ENCODE measurements at places on chromosomes 7 and 10.

DNA sequence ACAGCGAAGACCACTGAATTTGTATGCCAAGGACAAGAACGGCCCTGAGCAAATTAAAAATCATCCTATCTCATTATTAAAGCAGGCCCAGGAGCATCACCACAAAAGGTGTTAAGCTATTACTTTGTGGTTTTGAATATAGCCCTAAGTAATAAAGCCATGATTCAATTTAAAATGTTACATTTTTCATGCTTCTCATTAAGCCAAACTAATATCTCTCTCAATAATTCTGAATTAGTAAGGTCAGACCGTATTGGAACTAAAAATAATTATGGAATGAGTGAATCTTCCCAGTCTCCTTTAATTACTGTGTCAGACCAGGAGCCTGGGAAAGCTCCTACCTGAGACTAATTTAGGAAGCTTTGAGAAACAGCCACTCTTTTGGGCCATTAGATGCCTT is 162.4 kb downstream of the SORCS1 start:
- DNase-seq = no peak

GRCh38 chr7:121105262-121105661 is 116.8 kb downstream of the CPED1 start:
- no peak for DNase-seq

- no peak for DNase-seq
These were observed 542.9 kb upstream of the GALNT17 start for GRCh38 chr7:70589010-70589409.

DNA sequence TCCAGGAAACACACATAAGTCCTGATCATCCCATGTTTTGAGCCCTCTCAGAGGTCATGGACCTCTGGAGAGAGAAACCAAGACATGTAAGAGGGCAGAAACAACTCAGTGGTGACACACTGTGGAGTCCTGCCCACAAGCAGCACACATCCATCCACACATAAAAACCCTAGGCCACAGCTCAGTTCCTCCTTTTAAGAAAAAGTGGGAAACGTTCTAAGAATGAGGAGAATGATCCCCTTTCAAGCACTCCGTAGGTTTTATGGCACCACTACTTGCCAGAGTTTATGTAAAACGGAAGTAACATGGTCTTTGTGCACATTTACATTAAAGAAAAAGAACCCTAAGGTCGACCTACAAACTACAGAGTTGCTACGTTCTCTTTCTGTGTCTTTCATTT is 19.9 kb downstream of the ATAD1 start:
- no peak for DNase-seq

- DNase-seq = no peak
These were observed 4.9 kb upstream of the RRP12 start for GRCh38 chr10:97406064-97406463.

- no peak for DNase-seq
These were observed 1.5 kb upstream of the H2AZ2 start for GRCh38 chr7:44849259-44849884.

DNA sequence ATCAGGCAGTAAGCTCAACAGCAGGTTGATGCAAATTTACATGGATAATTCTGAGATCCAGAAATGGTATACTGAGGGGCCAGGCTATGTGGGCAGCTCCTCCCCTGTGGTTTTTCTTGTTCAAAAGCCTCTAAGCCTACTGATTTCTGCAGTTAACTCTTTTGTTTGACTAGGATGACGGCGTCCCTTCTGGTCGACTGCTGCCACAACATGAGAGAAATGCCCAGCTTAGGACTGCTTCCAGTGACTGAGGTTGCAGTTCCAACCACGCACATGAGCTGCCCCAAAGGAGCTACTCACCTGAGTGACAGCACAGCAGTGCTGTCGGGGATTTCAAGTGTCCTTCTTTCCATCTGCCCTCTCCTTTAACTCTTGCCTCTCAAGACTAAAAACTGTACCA is 973.0 kb upstream of the GHITM start:
- no peak for DNase-seq

DNA sequence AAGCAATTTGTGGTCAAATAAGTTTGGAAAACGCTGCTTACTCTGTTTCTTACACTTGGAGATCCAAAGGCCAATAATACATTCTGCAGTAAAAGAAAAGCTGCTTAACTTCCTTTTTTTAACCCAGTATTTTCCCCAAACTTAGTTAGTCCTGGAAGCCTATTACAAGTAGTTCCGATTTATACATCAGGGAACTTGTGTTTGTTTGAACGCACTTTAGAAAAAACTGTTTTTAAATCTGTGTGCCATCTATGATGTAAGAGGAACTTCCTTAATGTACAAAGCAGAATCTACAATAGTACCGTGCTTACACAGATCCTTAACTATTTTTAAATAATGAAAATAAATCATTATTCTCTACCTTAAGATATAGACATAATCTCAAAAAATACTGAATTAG is 23.0 kb downstream of the SFR1 start:
- DNase-seq = no peak

- no peak for DNase-seq
These were observed 8.1 kb upstream of the VDAC2 start for GRCh38 chr10:75202321-75203045.

GRCh38 chr10:100628061-100628460 is 92.3 kb downstream of the HIF1AN start:
- no peak for DNase-seq

DNA sequence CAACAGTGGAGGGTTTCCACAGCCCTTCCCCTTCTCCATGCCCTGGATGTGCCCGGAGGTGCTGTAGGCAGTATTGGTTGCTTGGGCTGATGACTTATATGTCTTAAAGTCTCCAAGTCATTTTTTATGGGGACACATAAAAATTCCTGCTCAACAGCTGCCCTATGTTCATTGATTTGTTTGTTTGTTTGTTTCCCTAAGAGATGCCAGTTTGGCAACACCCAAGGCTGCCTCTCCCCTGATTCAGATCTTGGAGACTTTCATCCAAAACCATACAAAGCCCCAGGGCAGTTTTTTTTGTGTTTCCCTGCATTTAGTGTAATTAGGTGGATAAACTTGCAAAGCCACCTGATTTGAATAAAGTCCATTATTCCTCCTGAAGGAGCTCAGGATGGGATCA is 115.3 kb downstream of the PLPP4 start:
- no peak for DNase-seq

DNA sequence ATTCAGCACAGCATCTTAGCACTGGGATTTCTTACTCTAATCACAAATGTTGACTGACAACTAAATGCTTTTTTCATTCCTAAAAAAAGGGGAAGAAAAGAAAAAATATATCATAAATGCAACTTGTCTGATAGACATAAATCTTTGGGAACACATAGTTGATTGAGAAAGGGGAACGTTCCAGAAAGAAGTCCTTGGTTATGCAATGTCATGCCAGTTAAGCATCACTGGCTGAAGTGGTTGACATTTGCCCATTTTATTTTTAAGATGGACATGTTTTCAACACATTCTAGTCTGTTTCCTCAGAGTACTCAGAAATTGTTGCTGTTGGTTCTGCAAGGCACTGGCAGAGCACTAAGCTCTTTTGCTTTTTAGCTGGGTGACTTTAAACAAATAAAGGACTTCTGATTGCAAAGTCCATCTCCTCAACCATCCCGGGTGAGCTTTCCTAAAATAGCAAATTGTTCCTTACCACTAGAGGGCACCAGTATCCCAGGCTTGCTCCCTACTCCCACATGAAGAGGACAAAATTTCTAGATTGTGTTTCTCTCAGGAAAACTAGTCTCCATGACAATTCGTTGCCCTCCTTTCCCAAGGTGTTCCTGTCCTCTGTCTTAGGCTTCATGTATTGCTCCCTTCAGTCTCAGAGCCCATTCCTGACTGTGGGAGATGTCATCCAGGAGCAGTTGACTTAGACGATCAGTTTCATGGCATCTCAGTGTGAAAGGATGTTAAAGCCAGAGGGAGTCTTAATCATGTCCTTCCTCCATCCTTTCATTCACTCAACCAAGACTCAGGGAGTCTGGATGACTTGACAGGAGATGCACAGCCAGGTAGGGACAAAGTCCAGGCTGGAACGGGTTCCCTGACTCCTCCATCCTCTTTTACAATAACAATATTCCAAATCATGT is 23.9 kb downstream of the OPALIN start:
- DNase-seq = no peak

DNA sequence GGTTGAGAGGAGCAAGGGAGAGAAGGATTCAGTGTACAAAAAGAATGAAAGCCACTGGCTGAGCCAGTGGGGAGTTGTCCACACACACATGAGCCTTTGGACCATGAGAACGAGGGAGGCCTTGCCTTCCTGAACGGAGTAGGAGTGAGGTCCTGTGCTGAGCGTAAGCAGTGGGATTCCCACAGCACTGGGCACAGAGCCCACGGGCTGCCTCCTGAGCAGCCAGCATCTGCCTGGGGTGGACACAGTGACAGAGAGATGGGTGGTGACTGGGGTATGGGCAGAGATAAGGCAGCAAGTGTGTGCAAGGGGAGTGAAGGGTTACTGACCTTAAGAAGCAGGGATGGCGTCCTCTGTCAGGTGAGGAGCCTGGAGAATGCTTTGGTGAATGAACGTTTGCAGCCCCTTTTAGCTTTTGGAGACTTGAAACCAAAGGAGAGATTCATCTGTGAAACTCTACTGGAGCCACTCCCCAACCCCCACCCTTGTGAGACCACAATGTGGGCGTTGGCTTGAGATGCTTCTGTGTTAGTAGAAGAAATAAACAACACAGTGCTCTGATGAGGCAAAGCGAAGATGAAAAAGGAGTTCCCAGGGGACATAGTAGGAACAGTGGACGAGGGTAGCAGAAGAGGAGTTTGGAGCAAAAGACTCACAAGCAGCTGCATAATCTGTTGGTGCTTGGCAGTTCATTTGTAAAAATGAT is 56.5 kb downstream of the FIGNL1 start:
- peak; percentile 21 for DNase-seq

DNA sequence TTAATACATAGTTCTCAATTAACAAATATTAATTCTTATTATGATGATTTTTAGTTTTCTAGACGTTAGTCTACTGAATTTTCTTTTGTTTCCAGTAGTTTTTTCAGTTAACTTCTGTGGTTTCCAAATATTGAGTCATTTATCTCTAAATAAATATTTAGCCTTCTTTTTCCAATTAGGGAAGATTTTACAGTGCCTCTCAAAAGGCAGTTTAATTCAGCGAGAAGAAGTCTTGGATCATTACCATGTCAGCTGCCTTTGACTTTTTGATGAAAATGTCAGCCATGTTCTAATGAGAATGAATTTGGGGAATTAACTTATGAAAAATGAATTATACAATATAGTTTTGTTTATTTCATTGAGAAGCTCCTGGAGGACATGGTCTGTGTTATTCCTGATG is 90.0 kb downstream of the CDK14 start:
- no peak for DNase-seq

GRCh38 chr7:137903382-137904169 is 56.8 kb upstream of the DGKI start:
- peak; percentile 73 for DNase-seq

GRCh38 chr7:135827391-135827790 is 78.8 kb upstream of the FAM180A start:
- DNase-seq = no peak

- no peak for DNase-seq
These were observed 542 bp downstream of the FBXL13 start for GRCh38 chr7:103073989-103074518.

- DNase-seq = no peak
These were observed 18.3 kb downstream of the FAM171A1 start for GRCh38 chr10:15352836-15353235.

DNA sequence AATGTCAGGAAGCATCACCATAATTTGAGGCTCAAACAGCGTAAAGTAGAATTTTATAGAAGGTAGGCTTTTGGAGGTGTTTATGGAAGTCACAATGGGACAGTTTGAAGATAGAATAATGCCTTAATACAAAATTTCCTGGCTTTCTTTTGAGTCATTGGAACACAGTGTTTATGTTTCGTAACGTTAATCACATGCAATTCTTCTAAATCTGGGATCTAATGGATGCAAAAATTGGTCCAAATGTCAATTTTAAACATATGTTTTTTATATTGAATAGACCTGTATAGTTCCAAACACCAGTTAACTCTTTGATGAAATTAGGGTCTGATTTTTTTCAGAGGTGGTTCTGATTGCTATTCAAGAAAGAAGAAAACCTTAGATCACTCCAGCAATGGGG is 86.5 kb upstream of the HPS1 start:
- no peak for DNase-seq

GRCh38 chr10:81182296-81182695 is 644.6 kb downstream of the SH2D4B start:
- DNase-seq = no peak

DNA sequence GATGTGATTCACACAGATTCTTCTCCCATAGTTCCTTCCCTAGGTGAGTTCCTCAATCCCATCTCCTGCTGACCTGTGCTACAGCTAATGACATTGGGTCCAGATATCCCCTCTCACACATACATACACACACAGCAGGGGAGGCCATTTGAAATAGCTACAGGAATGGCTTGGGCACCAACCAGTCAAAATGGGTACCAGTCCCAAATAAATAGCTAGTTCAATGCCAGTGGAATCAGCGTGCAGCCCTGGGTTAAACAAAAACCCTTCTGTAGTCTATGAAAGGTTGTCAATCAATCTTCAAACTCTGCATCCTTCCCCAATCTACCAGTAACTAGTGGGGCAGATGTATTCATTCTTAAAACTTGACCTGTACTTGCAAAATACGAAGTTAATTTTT is 9.3 kb downstream of the PNLIPRP2 start:
- no peak for DNase-seq

- DNase-seq = no peak
These were observed 198.3 kb downstream of the BAMBI start for GRCh38 chr10:28875549-28876081.

- no peak for DNase-seq
These were observed 40.9 kb downstream of the BMPER start for GRCh38 chr7:33946094-33946699.

- no peak for DNase-seq
These were observed 644 bp downstream of the UMAD1 start for GRCh38 chr7:7641129-7641663.

- DNase-seq = no peak
These were observed 624 bp upstream of the ZNF783 start for GRCh38 chr7:149261316-149261828.

DNA sequence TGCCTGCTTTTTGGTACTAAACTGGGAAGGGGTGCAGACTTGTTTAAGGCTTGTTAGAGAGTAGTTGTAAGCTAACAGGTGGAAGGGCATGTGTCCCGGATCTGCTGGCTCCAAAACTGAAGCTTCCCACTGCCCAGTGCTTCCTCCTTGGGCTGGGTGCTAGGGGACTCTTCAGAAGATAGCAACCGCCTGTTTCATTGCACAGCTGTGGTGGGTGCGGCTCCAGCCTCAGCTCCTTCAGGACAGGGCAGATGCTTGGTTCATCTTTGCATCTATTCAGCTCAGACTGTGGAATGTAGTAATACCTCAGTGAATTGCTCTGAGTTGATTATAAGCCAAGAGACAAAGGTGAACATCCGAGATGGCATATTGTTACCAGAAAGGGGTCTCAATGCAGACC is 527.1 kb downstream of the TYW1 start:
- DNase-seq = no peak

GRCh38 chr7:84812021-84812420 is 374.8 kb downstream of the SEMA3D start:
- no peak for DNase-seq

DNA sequence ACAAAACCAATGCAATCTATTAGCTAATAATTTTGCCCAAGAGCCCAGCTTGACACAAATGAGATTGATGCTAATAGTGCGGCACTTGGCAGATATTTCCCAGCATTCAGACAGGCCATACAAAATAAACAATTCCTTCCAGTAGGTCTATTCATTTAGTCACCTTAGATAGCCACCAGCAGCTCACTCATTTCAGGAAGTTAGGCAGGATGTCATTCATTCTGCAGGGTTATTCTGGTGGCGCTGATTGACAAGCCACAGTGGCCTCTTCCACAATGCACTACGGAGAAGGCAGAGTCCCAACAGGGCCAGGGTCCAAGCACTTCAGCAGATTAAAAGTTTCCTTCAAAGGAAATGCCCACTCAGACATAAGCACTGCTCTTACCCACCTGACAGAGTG is 55.8 kb downstream of the PIK3AP1 start:
- DNase-seq = no peak
